ENCODE measurements at places on chromosomes 12 and 14.

- DNase-seq = no peak
Measured at GRCh38 chr14:91466192-91466591, 43.9 kb downstream of the PPP4R3A start.

GRCh38 chr14:55946231-55946630 is 172.0 kb upstream of the PELI2 start:
- no peak for DNase-seq

DNA sequence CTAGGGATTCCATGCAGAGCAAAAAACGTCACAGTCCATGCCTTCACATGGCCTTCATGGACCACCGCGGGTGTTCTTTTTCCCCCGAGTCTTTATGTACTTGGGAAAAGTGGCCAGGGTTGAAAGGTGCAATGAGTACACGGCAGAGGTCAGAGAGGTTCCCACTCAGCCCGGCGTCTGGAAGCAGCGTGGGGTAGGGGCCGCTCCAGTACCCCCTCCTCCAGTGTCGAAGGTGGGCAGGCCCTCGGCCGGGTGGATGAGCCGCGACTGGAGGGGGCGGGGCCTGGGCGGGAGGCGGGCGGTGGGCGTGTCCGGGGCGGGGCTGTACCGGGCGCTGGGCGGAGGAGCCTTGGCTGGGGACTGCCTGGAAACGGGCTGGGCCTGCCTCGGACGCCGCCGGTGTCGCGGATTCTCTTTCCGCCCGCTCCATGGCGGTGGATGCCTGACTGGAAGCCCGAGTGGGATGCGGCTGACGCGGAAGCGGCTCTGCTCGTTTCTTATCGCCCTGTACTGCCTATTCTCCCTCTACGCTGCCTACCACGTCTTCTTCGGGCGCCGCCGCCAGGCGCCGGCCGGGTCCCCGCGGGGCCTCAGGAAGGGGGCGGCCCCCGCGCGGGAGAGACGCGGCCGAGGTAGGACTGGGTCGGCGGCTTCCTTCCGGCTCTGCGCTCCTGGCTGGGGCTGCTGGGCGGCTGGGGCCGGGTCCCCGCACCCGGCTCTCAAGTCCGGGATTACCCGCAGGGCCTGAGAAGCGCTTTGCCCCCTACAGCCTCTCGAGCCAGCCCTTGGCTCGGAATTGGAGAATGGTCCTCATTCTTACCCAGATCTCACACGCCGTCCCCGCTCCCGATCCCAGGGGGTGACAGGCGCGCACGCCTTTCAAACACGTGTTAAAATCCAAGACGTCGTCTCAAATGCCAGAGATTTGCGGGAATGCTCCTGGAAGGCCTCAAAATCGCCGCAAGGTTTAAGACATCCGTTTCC is at the start of gene RXYLT1:
RXYLT1 (plus strand) TSS at position 412 of the 984 bp plus-strand sequence; CDS start at position 464, 52 bp downstream.
- peak; percentile 82 for DNase-seq

GRCh38 chr12:63163541-63163940 is 12.5 kb upstream of the AVPR1A start:
- DNase-seq = no peak

DNA sequence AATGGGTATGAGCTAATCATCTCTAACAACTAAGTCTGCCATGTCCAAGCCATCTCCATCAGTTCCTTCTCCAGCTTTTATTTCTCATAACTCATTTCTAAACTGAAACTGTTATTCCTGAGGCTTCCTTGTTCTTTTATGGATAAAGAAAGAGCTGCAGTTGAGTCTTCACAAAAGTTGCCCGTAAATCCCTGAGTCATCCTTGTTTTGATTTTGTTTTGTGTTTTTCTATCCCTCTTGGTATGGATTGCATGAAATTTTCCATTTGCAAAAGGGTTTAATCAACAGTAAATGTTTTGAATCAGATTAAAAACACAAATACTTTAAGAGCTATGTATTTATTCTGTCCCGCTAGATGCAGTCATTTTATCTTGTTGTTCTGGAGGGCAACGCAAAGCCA is 290.6 kb downstream of the EGLN3 start:
- no peak for DNase-seq

DNA sequence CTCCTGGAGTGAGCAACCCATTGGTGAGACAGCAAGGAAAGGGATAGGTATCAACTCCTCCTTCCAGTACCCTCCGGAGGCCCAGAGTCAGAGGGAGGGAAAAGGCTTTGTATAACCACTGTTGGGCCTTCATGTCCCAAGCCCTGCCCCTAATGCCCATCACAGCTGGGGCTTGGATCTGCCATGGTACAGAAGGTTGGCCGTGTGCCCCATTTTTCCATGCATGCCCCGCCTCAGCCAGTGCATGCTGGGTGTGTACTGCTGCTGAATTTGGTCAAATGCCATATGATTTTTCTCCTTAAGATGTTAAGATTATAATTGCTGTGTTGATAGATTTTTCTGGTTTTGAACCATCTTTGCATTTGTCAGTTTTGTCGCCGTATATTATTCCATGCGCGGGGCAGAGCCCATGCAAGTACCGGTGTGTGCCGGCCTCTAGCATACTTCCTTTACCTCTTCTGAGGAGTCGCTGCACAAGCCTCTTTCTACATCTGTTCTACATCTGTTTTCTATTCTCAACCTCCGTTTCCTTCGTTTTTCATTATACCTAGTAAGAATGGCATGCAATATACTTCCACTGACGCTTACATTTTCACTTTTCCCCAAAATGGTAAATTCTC is 26.6 kb downstream of the PPP2R5C start:
- no peak for DNase-seq

- no peak for DNase-seq
Measured at GRCh38 chr14:54174457-54174856, 217.8 kb upstream of the BMP4 start.

GRCh38 chr12:48980389-48980952 is 2.3 kb downstream of the WNT1 start:
- DNase-seq = no peak

DNA sequence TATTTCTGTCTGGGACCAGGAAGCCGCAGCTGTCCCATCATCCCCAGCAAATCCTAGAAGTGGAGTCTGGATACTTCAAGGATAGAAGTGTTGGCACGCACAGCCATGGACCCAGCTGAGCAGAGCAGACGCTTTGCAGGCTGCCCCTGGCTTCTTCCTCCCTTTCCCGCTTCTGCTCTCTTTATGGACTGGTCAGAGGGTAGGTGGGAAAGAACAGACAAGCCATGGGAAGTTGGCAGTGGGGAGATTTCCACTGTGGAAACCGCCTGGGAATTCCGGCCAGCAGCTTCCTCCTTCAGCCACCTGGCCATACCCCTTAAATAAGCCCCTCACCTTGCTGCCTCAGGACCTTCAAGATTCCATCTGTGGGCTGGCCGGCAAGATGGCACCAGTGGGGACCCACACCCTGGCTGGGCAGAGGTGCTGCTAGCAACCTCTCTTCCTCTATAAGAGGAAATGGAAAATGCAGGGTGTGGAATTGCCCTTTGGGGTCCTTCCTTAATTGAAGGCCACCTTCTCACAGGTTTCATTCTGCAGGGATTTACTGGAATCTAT is 20.6 kb downstream of the OTUB2 start:
- DNase-seq = peak; percentile 14

DNA sequence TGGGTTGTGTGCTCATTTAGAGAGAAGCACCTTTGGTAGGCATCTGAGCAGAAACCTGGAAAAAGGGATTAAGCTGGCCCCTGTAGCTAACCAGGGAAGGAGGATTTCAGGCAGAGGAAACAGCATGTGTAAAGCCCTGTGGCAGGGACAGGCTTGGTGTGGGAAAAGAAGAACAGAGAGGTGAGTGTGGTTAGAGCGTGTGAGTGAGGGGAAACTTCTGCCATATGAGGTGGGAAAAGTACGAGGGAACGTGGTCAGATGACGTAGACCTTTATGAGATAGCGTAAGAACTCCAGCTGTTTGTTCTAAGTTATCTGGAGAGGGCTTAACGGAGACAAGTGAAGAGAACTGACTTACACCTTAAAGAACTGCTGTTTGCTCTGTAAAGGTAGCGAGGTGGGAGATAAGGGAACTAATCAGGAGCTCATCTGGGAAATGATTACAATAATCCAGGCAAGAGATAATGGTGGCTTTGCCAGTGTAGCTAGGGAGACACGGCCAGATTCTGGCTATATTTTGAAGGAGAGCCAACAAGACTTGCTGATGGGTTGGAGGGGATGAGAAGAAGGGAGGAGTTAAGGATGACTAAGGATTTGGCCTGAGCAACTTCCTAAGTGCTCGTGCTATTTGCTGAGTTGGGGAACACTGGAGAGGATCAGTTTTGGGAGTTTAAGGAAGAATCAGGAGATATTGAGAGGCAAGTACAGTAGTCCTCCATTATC is 234.0 kb downstream of the ETNK1 start:
- no peak for DNase-seq

DNA sequence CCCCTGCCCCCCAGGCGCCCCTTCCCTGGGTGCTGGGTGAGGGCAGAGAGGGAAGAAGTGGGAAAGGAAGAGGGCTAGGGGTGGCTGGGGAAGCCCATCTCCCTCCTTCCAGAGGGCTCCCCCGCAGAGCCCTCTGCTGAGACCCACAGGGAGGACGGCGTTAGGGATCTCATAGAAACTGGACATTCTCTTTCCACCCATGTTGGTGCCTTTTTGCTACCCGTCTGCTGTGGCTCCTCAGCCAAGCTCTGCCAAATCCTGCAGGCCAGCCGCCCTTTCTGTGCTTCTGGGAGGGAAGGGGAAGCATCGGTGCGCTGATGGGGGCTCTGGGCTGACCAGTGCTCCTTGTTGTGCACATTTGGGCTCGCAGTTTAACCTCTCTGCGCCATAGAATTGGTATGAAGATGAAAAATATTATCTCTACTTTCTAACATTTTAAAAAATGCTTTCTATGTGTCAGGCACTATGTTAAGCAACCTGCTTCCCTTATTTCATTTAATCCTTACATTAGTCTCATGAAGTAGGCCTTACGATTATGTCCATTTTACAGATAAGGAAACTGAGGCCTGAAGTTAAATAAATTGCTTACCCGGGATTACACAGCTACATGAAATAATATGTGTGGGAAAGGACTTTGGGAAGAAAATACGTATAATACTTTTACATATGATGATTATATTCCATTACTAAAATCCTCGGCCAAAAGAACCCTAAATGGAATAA is 981 bp downstream of the SLC48A1 start:
- no peak for DNase-seq

GRCh38 chr12:14773685-14774073 is 29.6 kb downstream of the WBP11 start:
- no peak for DNase-seq

GRCh38 chr12:41652981-41653380 is 464.9 kb downstream of the PDZRN4 start:
- DNase-seq = no peak

DNA sequence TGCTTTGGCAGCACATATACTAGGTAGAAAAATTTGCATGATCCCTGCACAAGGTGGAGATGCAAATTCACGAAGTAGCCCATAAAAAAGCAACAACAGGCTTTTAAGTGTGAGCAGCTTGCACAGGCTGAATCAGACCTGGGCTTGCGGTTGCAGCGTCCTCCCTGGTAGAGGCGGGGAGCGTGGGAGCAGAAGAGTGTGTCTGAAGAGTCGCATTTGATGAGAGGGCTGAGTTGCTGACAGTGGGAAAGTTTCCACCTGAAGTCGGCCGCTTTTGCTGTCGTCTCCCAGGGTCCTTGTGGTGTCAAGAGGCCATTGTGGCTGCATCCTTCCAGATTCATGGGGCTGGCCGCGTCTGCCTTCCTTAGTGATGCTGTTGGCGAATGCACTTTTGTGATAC is 6.2 kb downstream of the AACS start:
- DNase-seq = no peak

- peak; percentile 9 for DNase-seq
Measured at GRCh38 chr14:100554082-100554677, 33.0 kb downstream of the BEGAIN start.

GRCh38 chr12:105977652-105978051 is 161.1 kb downstream of the NUAK1 start:
- no peak for DNase-seq

DNA sequence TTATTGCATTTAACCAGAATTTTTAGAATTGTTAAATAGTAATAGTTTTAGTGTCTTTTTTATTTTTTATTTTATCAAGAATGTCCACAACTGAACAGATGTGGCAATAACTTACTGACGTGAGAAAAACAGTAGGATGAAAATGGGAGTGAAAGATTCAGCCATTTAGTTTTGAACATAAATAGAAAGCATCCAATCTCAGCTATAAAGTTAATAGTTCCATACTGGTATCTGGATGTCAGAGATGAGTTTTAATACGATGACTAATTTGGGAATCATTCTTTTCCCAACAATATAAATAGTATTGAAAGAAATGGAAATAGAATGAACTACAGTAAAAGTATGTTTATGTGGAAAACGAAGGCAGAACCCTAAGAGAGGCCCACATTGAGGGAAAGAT is 159.4 kb downstream of the EPS8 start:
- no peak for DNase-seq
